Stimulated activated CD4-positive, alpha-beta T cell treated with anti-CD3 and anti-CD28 coated beads, Interleukin-1b, Interleukin-23, amount 100 ng/mL, for 4 hours (primary cell): ENCODE measurements at places on chromosomes 3 and 15.

GRCh38 chr3:134277066-134277660, 26.5 kb upstream of the RYK start:
- DNase-seq, result no peak

- no peak for DNase-seq
Measured at GRCh38 chr15:33032053-33032452, 162.5 kb downstream of the FMN1 start.

GRCh38 chr3:36957862-36958686, 13.2 kb upstream of the TRANK1 start:
- no peak for DNase-seq

GRCh38 chr15:71124937-71125790, 9.9 kb downstream of the THSD4 start:
- DNase-seq, result no peak
